ENCODE measurements at places on chromosomes 2 and 18.

DNA sequence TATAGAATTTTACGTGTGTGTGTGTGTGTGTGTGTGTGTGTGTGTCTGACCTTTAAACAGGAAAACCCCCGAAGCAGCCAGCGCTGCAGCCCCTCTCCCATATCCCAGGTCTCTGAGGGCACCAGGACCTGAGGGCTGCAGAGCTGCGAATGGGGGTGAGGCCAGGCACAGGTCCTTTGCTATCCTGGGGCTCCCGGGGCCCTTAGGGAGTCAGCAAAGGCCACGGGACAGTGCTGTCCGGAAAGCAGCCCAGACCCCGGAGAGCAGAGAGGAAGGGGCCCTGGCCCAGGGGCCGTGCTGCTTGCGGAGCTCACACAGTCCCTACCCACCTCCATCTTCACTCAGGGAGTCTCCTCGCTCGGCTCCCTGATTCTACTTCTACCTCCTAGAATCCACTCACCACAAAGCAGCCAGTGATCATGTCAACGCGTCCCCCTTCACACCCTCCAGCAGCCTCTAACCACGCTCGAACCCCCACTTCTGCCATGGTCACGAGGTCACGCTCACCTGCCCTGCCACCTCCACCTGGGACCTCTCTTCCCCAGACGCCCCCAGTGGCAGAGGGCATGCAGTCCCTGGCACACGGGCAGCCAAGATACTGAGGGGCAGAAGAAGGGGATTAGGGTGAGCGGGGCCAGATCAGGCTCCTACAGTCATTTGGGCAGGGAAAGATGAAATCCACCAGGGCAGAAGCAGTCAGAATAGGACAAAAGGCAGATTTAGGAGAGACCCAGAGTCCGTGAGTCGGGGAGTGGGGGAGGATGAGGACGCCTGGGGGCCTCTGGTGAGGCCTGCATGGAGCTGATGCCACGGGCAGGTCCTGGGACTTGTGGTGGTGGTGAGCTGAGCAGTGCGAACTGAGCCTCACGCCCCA, 86.7 kb downstream of the USP40 start:
- DNase-seq = no peak

DNA sequence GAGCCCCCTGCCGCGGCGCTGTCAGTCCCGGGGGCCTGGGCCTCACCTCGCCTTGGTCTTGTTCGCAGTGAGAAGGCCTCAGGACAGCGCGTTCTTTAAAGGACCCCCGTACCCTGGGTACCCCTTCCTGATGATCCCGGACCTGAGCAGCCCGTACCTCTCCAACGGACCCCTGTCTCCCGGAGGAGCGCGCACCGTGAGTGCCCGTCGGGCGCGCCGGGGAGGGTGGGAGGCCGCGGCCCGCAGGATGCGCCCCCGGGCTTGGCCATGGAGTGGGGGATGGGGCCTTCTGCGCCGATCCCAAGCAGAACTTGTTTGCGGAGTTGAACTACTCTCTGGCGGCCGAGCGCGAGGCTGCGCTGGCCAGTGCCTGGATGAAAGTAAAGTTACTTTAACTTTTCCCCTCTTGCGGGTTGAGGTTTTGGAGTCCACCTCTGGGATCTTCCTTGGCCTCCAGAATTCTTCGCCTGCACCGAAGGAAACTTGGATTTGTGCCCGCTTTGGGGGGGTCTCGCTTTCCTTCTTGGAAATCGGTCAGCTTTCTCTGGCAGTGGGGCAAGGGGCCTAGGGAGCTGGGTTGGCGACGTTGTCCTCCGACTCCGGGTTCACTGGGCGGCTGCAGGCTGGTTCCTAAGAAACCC, 1.2 kb downstream of the TCF7L1 start:
- no peak for DNase-seq

GRCh38 chr2:214484239-214484638, 73.4 kb downstream of the VWC2L start:
- DNase-seq = no peak

DNA sequence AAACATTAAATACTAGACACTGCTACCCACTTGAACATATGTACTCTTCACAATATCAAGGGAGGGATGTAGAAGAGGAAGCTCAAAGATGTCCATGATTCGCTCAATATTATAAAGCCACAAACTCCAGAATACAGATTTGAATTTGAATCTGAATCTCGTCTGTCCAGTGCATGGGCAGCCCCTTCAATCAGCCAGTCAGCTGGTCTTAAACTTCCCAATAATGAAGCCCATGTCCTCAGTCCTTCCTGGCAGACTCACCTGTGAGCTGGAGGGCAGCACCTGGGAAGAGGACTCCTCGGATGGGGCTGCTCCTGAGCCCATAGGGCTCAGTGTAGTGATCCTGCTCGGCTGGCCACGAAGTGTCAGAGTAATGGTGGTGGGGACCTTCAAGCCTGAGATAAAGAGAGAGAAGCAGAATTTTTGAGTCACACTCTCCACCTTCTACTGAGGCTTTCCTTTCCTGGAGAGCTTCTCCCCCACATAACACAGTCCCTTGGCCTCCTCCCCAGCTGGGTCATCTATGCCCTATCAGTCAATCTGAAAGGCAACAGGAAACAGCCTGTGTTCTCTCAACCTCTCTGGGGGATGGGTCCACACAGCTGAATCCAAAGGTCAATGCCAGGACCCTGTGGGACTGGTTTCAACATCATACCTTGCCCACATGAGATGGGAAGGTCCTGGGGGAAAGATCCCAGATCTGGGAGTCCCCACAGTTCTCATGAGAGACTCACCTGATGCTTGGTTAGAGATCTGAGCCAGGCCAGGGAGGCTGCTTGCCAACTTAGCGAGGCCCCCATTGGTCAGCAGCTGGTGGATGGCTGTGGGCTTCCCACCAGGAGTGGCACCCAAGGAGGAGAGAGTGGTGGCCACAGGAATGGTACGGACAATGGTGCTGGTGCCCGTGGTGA, 36.5 kb downstream of the KANSL3 start:
- no peak for DNase-seq

DNA sequence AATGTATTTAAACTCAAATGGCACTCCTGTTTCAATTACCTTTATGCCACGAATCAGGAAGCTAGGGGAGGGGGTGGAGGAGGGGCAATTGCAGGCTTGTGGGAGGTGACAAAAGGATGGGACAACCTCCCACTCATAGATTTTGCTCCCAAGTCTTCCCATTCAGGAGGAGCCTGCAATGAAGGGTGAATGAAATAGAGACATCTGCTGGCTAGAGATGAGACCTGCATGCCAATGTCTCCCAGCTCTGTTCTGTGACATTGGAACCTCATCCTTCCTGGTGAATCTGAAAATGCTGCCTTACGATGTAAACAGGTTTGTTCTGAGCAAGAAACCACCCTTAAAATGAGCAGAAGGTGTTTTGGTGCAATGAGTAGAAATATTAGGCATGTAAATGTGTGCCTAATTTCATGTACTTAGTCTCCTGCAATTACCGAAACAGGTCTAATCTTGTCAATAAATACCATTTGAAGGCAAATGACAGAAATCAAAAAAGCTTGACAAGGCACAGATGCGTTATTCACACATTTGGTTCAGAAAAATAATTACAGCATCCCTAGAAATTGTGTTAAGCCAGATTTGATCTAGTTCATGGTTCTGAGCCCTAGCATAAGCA, 2.7 kb upstream of the PID1 start:
- peak; percentile 67 for DNase-seq

- peak; percentile 53 for DNase-seq
Measured at GRCh38 chr2:202238234-202239197, at the start of gene SUMO1. SUMO1 (minus strand) TSS chr2:202238597; CDS start chr2:202238451, 146 bp downstream.
